ENCODE measurements at places on chromosomes 6 and 20.

DNA sequence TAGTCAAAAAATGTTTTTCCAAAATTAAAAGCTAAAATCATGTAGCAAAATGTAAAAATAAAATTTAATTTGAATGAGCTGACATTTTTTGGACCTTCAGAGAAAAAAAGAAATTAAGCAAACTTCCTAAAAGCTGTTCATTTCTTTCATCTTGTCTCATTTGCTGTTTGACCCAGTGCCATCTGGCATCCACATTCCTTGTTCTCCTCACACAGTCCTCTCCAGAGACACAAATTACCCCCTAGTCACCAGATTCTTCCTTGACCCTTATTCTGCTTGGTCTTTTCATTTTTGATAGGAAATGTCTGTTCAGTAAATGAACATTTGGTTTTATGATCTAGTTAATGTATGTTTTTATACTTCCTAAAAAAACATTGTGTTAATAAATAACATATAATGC is 55.2 kb downstream of the HDDC2 start:
- DNase-seq, result no peak

GRCh38 chr20:54566031-54566688 is 90.8 kb downstream of the DOK5 start:
- DNase-seq, result no peak

- no peak for DNase-seq
These were observed 66.9 kb downstream of the FAXC start for GRCh38 chr6:99282479-99283062.

DNA sequence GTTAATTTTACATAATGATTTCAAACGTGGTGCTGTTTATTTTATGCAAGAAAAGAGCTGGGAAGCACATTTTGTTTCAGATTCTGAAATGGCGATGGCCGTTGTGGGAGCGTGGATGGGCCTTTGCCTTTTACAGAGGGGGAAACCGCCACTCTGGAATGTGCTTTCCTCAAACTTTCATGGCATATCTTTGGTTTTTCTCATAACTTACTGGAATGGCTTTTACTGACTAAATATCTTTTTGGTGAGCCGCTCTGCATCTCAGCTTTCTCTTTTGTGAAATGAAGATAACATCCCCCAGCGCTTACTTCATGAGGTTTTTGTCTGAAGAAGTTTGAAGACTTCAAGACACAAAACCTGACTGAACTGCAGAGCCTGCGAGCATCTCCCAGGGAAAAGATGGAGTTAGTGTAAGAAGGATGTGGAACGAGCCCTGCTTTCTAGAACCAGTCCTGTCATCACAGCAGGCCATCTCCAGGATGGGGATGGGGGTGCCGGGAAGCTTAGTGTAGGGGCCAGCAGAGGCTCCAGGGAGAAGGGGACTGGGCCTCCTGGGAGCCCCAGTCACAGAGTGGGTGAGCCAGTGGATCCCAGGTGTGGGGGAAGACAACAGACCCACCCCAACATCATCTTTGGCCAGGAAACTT is 61.8 kb upstream of the TIAM2 start:
- no peak for DNase-seq

DNA sequence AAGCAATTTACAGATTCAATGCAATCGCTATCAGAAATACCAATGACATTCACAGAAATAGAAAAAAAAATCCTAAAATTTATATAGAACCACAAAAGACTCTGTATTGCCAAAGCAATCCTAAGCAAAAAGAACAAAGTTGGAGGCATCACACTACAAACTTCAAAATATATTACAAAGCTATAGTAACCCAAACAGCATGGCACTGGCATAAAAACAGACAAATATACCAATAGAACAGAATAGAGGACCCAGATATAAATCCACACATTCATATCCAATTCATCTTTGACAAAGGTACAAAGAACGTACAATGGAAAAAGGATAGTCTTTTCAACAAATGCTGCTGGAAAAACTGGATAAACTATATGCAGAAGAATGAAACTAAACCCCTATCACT is 11.6 kb upstream of the NELFCD start:
- no peak for DNase-seq

DNA sequence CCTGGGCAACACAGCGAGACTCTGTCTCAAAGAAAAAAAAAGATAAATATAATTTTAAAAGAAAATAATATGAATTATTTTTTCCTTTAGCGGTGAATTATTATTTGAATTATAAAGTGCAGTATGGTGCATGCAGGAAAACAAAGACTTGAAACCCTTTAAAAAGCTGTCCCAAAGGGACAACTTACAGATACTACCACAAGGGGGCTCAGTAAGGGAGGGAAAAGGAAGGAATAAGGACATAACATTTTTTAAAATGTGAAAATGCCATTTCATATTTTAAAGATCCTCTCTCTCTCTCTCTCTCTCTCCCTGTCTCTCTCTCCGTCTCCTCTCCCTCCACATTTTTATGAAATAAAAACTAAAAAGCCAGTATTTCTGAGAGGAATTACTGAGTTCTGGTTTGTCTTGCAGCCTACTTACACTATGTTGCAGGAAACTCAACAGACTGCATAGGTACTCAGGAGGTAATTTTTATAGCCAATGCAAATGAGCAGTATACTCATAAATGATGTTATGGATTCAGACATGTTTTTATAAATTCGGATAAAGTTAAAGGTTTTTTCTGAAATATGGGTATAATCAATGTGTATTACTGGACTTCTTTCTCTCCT is 455.0 kb upstream of the GJE1 start:
- no peak for DNase-seq

- DNase-seq, result no peak
These were observed 230.2 kb upstream of the FOXQ1 start for GRCh38 chr6:1081551-1082284.

- no peak for DNase-seq
These were observed 134.1 kb upstream of the PREP start for GRCh38 chr6:105536961-105537360.

GRCh38 chr6:50093938-50094272 is 44.2 kb upstream of the DEFB112 start:
- DNase-seq, result no peak

DNA sequence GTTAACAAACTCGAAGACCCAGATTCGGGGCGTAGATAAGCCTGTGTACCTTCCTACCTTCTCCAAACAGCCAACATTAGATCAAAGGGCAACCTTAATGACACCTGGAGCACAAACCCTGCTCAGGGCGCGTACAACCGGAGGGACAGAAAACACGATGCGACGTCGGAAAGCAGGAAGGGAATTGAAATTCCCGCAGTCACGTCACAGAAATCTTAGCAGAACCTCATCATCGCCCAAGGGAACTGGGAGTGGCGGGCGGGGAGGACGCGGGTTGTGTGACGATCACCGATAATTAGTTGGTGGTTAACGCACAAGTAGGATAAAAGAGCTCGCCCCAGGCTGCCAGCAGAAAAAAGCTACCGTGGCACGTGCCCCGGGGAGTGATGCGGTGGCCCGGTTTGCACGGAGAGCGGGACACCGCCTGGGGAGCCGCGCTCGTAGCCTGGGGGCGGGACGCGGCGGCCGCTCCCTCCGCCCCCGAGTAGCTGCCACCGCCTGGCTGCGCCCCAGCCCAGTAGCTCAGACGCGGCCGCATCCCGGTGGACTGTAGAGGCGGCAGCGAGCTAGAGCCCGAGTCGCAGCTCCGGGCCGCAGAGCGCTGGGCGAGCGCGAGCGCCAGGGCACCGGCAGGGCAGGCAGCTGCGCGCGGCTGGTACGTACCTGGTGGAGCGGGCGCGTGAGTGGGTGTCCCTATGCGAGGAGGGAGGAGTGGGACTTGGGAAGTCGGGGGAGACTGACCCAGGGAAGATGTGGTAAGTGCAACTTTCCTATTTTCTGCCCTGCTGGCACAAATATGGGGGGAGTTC is at the start of gene PKIB:
Gene PKIB (plus strand): TSS at position 525 of the 809 bp plus-strand sequence. CDS start 107,390 bp downstream, outside the sequence.
- peak; percentile 44 for DNase-seq

GRCh38 chr6:41170547-41171160 is 7.7 kb upstream of the TREM2 start:
- DNase-seq, result no peak

DNA sequence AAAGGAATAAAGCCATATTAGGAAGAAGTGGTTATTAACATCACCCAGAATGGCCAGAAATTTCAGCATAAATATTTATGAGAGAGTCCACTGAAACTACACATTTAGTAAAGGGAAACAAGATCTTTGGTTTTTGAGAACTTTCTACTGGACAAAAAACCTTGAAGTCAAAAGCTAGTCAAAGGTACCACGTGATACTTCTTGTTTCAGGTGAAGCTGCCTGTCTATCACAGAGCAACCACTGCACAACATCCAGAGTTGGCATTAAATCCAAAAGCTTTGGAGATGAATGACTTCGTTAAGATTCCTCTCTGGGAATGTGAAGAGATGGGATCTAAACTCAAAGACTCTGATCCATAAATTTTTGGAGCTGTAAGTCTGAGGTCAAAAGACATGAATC is 137.0 kb downstream of the KCNQ5 start:
- DNase-seq, result no peak

DNA sequence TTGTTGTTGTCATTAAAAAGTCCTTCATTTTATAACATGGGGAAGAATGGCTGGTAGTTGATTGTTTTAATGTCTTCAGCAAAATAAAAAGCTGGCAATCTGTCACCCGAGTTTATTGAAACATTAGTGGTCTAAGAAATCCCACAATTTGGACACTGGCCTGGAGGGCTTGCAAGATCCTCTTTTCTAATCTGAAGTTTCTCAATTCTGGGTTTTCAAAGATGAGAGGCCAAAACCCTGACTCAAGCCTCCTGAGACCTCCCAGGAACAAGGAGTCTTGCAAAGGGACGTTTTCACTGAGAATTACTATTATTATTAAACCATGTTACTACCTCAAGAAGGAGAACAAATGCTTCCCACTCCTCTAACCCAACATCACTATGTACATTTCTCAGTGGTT is 19.5 kb downstream of the MAP1LC3A start:
- no peak for DNase-seq

GRCh38 chr20:4135385-4136077 is 120.2 kb upstream of the RNF24 start:
- no peak for DNase-seq

DNA sequence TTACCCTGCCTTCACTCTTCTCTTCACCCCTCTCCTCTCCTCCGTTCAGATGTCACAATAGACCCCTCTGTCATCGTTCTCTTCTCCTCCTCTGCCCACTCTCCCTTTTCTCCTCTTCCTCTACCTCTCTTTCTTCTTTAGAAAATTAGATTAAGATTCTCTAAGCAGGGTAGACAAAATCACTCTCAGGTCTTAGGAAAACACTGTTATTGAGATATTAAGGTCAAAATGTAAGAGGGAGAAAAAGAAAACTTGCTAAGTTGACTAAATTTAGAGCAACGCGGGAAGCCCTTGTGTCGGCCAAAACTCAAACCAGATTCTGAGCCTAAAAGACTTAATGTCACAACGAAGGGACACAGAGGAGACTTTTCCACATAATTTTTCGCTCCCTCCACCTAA is 22.1 kb upstream of the ZNF184 start:
- DNase-seq, result no peak

- no peak for DNase-seq
These were observed 101.7 kb upstream of the SMLR1 start for GRCh38 chr6:130725551-130725950.

- DNase-seq, result no peak
These were observed 25.5 kb downstream of the ABHD12 start for GRCh38 chr20:25364879-25365699.

DNA sequence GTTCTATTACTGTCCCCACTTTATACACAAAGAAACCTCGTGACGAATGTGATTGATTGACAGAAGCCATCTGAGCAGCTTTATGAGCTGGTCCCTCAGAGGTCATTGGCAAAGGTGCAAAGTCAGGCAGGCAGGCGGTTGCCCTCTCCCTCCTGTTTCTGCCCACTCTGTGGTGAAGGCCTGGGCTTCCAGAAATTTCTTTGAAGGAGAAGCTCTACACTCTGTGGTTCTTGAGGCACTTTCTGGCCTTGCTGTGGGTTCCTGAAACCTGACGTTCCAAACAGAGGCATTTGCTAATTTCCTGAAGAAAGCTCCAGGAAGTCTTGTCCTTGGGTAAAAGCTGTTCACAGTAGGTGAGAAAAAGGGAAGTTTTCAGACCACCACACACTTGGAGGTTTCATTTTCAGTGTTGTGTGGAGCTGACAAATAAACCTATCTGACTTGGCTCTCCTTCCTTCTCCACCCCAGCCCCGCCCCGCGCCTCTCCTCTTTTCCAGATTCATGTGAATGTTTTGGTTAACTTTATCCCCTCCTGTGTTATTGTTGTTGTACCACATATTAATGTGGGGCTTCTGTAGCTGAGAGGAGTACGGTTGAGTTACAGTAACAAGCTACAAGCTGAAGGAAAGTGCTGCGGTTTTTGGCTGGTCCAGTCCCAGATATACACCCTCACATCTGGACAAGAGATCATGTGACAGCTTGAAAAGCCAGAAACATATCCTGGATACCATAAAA is 274.1 kb downstream of the CLIC5 start:
- DNase-seq, result no peak

GRCh38 chr6:119140196-119141140 is 62.0 kb upstream of the FAM184A start:
- DNase-seq, result no peak

DNA sequence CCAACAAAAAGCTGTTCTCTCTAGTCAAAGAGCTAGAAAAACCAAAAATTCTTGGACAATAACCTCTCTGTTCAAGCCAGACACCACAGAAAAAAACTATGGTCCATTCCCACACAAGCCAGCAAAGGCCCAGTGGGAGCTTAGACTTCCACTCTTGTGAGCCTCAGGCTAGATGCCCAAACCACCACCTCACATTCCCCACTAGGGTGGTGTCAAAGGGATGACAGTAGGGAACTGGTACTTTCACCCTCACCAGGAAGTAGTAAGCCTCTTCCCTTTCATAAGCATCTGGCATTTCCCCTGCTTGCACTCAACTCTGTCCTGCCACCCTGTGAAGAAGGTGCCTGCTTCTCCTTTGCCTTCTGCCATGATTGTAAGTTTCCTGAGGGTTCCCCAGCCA is 58.4 kb upstream of the RNF217 start:
- no peak for DNase-seq

DNA sequence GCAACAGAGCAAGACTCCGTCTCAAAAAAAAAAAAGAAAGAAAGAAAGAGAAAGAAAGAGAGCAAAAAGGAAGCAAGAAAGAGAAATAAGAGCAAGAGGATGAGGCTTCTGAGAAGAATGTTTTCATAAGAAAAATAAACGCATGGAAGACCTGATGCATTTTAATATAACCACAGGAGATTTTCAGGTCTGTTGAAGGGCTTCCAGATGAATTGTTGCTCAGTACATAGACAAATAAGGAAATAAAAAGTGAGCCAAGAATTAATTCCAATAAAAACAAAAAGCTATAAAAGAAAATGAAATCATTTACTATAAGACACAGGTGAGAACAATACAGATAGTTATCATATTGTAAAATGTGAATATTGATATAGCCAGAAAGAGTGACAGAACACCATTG is 43.5 kb downstream of the PERP start:
- no peak for DNase-seq

DNA sequence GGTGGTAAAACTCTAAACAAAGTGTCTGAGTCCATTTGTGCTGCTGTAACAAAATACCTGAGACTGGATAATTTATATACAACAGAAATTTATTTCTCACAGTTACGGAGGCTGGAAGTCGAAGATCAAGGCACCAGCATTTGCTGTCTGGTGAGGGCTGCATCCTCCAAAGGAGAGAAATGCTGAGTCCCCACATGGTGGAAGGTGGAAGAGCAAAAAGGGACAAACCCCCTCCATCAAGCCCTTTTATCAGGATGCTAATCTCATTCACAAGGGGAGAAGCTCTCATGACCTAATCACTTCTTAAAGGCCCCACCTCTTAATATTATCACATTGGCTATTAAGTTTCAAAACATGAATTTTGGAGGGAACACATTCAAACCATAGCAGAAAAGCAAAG is 55.9 kb upstream of the SYNJ2 start:
- DNase-seq, result no peak

GRCh38 chr6:49550492-49551077 is at the start of gene C6orf141:
Gene C6orf141, plus strand, starts transcription at chr6:49550668. Its CDS starts 125 bp downstream, at chr6:49550793.
- DNase-seq, result peak; percentile 10
